ENCODE measurements at places on chromosomes 1 and 21.

GRCh38 chr21:42120903-42121535 is 49.9 kb downstream of the UMODL1 start:
- DNase-seq: no peak

DNA sequence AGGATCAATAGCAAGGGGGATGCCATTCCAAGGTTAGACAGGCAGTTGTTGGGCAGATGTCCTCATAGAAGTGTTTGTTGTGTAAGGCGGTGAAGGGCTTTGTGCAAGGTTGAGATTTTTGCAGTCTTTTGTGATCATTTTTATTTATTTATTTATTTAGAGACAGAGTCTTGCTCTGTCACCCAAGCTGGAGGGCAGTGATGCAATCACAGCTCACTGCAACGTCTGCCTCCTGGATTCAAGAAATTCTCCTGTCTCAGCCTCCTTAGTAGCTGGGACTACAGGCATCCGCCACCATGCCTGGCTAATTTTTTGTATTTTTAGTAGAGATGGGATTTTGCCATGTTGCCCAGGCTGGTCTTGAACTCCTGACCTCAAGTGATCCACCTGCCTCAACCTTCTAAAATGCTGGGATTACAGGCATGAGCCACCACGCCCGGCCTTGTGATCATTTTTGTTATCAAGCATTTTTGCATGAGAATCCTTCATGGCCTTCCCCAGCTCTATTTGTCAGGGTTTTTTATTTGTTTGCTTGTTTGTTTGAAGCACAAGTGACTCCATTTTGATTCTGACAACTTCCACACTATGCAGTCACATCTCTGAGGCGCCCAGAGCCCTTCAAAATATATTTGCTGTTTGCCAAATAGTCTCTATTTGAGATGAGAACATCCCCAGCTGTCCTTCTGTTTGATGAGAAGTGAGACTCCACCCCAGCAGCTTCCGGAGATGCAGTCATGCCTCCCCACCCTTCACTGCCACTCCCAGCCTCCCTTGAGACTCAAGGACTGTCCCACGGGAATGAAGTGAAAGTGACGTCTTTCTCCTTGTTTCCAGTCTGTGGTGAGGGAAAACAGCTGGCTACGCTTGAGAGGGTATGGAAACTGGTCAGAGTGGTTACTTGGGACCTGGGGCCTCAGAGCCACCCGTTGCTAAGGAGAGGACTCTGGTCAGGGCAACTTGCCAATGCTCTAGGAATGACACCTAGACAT is 38.0 kb downstream of the TMEM50B start:
- DNase-seq: peak; percentile 89

GRCh38 chr1:67832737-67833601 is at the start of gene GNG12:
Gene GNG12 (minus strand): TSS chr1:67833467. CDS start chr1:67707686, 125,781 bp downstream.
- peak; percentile 67 for DNase-seq

- no peak for DNase-seq
Measured at GRCh38 chr1:183537405-183537804, 52.9 kb downstream of the NCF2 start.

DNA sequence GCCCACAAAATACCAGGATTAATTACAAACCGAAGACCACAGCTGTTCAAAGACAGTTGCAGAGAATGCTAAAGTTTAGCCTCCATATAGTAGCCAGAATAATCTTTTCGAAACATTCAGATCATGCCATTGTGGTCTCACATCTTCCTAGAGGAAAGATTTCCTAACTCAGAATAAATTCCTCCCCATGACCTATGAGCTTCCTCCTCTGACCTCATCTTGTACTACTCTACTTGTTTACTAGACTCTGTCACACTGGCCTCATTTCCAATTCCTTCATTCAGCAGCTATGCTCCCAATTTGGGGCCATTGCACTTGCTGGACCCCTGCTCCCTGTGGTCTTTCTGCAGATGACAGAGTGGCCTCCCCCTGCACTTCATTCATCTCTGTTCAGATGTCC is 71.8 kb upstream of the LRRC53 start:
- DNase-seq: no peak

- no peak for DNase-seq
Measured at GRCh38 chr1:61343734-61344420, 261.5 kb downstream of the NFIA start.

GRCh38 chr1:151010346-151010726 is 2.1 kb downstream of the PRUNE1 start:
- no peak for DNase-seq

DNA sequence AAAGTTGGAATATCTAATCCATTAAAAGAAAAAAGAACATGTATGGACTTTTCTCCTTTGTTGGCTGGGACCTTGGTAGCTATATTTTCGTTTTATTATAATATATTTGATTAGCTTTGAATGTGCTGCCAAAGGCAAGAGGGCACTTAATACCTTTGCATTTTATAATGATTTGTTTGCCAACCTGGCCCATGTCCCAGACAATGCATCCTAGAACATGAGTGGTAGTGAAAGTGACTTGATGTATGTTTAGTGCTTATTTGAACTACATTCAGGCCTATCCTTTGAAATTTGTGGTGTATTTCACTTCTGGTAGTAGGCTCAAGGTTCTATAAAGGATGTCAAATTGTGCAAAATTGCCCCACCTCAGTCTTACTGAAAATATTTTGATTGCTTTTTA is 25.9 kb downstream of the CACHD1 start:
- DNase-seq: peak; percentile 56

GRCh38 chr21:40620386-40621145 is 226.4 kb downstream of the DSCAM start:
- DNase-seq: no peak

DNA sequence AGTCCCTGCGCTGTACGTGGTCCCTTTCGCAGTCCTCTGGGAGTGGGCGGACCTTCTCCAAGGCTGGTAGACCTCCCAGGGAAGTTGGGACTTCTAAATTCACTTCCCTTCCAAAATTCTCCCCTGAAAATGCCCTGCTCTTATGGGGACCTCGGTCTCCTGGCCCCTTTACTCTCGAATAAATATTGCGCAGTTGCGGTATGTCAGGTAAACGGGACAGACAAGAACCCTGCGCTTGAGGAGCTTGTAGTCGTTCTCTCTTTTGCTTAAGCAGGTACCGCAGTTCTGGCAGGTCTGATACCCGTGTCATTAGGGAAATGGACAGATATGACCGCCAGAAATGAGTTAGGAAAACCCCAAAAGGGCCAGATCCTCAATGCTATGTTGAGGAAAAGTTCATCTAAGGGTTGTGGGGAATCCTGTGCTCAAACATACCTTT is 561 bp downstream of the KIF2C start:
- no peak for DNase-seq

GRCh38 chr1:152436593-152437496 is 22.8 kb upstream of the CRNN start:
- no peak for DNase-seq

- DNase-seq: no peak
Measured at GRCh38 chr1:223068900-223069665, 74.0 kb downstream of the TLR5 start.

- DNase-seq: no peak
Measured at GRCh38 chr1:192224396-192224795, 66.1 kb downstream of the RGS18 start.

- no peak for DNase-seq
Measured at GRCh38 chr21:36791695-36792470, 93.0 kb downstream of the SIM2 start.

- no peak for DNase-seq
Measured at GRCh38 chr1:55456971-55457370, 241.8 kb upstream of the USP24 start.

- no peak for DNase-seq
Measured at GRCh38 chr1:155209312-155209721, 822 bp downstream of the MTX1 start.

DNA sequence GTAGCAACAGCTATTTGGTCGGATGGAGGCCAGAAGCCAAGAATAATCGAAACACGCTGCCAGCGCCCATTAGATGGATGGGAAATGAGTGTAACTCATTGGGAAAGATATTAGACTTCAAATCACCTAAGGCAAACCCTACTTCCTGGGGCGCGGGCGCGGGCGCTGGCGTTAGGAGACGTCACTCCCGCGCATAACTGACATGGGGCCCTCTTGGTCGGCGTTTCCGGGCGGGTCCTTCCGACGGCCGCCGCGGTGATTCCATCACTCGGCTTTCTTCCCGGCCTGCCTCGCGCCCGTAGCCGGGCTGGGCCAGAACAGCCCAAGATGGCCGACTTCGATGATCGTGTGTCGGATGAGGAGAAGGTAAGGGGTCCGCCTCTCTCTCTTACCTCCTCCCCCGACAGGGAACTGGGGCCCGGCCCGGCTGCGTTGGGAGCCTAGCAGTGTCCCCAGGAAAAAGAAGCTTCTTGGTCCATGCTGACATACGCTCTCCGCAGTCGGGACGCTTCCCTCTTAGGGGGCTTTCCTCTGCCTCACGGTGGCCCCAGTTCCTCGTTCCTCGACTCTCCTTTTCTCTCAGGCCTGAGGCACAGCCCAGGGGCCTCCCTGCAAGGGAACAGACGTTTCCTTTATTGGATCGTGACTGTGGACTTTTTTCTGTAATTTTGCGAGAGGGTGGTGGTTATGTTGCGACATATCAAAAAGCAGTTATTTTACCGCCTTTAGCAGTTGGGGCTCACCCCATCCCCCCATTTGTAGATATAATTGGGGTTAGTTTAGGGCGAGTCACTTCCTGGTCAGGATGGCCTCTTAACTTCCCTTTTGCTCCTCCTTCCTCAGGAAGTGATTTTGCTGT is at the start of gene CAPZA1:
CAPZA1 (plus strand) TSS at position 315 of the 859 bp plus-strand sequence; CDS start at position 328, 13 bp downstream.
- peak; percentile 86 for DNase-seq

DNA sequence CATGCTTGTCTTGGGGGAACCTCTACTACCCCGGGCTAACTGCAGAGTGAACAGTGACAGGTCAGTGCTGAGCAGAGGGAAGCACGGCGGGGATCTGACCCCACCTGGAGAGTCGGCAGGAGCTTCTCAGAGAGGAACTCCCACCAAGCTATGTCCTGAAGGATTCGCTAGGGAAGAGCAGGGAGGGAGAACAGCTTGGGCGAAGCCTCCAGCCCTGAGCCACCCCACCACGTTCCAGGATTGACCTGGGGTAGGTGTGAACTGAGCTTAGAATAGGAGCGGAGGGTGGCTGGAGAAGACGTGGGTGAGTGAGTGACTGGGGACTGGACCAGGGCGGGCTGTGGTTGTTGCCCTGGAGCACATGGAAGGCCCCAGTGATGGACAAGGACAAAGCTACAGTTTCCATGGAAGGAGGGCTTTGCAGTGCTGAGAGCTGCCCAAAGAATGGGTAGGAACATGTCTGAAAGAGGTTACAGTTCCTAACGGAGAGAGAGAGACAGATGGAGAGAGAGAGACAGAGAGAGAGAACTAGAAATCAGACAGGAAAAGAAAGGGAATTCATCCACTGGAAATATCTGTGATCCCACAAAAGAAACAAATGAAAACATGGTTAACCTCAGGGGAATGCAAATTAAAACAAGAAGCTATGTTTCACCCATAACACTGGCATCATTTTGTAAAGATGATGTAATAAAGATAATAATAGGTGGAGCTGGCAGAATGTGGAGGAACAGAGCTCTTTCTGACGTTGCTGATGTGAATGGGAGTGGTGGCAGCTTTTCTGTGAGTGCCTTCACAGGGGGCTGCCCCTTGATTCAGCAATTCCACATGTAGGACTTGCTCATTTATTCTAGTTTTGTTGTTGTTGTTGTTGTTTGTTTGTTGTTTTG is 17.2 kb downstream of the BSND start:
- no peak for DNase-seq

DNA sequence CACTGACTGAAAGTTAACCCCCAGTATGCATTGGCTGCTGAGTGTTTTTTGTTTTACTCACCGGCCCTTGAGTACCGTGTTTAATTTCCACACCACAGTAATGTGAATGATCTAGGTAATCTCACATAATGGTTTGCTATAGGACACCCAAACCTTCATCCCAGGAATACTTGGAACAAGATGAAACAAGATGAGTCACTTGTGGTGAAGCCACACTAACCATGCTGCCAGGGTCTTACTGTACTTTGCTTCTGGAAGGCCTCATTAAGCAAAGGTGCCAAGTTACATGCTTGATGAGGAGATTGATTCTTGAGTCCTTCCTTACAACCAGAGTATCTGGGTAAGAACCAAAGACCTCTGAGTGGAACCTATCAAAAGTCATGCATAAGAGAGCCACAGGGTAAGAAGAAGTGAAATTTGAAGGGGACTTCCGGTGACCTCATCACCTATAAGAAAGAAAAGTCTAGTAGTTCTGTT is 163.3 kb downstream of the NRIP1 start:
- no peak for DNase-seq

DNA sequence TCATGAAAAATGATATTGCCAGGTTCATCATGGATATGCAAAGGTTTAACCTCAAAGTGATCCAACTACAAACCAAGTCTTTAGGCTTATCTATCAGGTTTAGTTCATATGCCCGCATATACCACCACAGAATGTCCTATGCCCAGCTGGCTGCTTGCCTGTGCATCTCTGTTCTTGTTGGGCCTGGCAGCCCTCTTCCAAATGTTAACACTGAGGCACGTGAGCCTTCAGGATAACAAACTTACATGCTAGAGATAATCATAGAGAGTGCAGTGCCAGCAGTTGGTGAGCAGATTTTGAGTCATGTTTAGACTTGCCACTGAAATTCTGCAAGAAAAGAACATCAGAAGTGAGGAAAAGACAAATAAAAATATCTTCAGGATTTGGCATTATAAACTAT is 607.9 kb upstream of the TMPRSS15 start:
- no peak for DNase-seq

DNA sequence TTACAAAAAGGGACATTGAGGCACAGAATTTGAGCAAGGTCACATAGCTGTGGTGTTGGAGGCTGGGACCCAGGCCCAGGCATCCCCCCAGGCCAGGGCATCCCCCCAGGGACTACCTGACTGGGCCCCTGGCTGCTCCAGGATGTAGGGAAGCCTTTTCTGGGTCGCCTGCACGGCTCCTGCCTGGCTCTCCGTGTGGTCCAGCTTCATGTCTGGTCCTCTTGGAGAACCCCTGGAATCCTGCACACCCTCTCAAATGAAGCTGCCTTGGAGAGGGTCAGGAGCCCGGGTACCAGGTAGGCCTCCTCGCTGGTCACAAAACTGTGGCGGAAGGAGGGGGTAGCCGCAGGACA is 919 bp upstream of the CELSR2 start:
- DNase-seq: no peak

GRCh38 chr1:172561252-172561651 is 28.3 kb downstream of the SUCO start:
- DNase-seq: no peak

DNA sequence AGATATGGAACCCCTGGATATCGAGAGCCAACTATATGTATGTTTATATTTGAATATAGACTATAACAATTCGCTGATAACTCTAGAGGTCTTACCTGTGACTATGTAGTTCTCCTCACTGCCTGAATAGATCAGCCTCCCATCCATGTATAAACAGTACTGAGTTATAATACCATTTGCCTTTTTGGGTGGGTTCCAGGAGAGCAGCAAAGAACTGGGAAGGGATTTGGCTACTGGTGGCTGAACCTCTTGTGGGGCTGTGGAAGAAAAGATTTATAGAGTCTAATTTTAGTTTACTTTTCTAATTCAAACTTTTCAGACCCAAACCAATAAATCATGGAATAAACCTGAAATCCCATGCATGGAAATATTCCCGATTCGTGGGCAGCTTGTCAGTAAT is 376.9 kb downstream of the USH2A start:
- no peak for DNase-seq

GRCh38 chr1:92466683-92467352 is 19.9 kb downstream of the GFI1 start:
- no peak for DNase-seq

GRCh38 chr1:244393604-244394176 is 58.0 kb downstream of the ADSS2 start:
- DNase-seq: no peak

GRCh38 chr1:161176468-161177111 is 717 bp downstream of the B4GALT3 start:
- no peak for DNase-seq
